ENCODE measurements at places on chromosomes 3 and 15. TPM values are rescaled to one million over a fixed set of nuclear protein-coding genes. Genes with fewer than 3 reads are reported as not detected.

Gene SLC6A20
- not detected for total RNA-seq

Gene STX19
- total RNA-seq = not detected

Gene ST3GAL6
- 36.7 TPM for total RNA-seq

Gene CHRNA5
- total RNA-seq = 19.1 TPM

Gene CNTN3
- total RNA-seq = 2.3 TPM

Gene C3orf22
- not detected for total RNA-seq

Gene ZPLD1
- total RNA-seq = not detected
